ENCODE measurements at places on chromosomes 6 and 20.

GRCh38 chr6:149347067-149347466 is 29.6 kb downstream of the TAB2 start:
- no peak for DNase-seq

- no peak for DNase-seq
Observed at GRCh38 chr20:62537649-62538292, 62.0 kb upstream of the GATA5 start.

DNA sequence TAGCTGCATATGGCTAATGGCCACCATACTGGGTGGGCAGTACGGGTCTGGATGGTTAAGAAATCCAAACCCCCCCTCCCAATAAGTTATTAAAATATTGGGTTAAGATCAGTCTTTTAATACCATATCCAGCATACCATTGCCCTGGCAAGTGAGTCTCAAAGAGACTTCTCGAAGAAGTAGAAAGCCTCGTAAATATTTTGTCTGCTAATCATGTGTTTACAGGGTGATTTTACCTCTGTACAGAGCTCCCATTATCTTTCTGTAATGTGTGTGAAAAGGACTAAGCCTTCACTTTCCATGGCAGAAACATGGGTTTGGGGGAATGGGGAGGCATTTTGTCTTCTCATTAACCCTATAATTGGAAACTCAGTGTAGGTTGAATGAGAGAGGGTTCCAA is 174.7 kb upstream of the LAMP5 start:
- DNase-seq: no peak

GRCh38 chr20:39049148-39049547 is 87.0 kb downstream of the DHX35 start:
- no peak for DNase-seq

GRCh38 chr6:20169119-20169557 is 43.1 kb downstream of the MBOAT1 start:
- no peak for DNase-seq

- DNase-seq: no peak
Observed at GRCh38 chr6:3506200-3506599, 49.4 kb upstream of the SLC22A23 start.

DNA sequence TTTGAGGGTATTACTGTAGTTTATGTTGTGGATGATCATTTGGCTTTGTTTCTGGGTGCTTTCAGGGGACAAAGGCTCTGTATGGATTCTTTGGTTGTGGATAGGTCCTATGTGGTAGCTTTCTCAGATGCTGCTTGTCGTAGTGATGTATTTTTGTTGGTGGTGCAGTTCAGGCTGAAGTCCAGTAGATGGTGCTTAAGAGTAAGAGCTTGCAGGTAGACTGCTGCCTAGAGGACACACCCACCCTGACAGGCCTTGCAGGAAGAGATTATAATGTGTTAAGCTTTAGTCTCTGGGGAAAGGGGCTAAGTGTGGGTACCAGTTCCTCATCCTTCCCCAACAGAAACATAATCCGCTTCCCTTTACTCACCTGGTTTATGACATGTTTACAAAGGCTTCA is 62.6 kb upstream of the ADGRB3 start:
- DNase-seq: no peak

GRCh38 chr20:49252556-49253350 is 25.1 kb downstream of the ZNFX1 start:
- DNase-seq: no peak

- no peak for DNase-seq
Observed at GRCh38 chr20:32871627-32872160, 13.0 kb downstream of the EFCAB8 start.

- DNase-seq: peak; percentile 32
Observed at GRCh38 chr20:25057234-25058050, 497 bp downstream of the ACSS1 start.

GRCh38 chr6:75611702-75612375 is 10.2 kb downstream of the SENP6 start:
- no peak for DNase-seq

GRCh38 chr6:53998303-53998702 is 112.9 kb upstream of the MLIP start:
- DNase-seq: no peak

GRCh38 chr20:61821735-61822134 is 243.9 kb downstream of the TAF4 start:
- DNase-seq: no peak

DNA sequence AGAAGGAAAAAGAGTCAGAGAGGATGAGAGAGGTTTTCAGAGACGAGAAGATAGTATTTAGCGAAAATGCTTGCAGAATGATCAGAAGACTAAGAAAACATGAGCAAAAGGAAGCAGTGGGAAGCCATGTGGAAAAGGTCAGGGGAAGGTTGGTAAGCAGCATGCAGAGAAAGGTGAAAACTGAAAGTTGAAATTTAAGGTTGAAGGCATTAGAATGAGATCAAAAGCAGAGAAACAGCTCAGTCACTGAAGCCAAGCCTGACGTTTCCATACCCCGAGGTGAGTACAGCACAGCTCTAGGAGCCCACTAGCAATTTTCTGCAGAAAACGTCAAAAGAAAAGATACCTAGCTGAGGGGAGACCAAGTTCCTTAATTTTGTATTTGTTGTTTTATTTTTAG is 19.1 kb upstream of the TFB1M start:
- no peak for DNase-seq

DNA sequence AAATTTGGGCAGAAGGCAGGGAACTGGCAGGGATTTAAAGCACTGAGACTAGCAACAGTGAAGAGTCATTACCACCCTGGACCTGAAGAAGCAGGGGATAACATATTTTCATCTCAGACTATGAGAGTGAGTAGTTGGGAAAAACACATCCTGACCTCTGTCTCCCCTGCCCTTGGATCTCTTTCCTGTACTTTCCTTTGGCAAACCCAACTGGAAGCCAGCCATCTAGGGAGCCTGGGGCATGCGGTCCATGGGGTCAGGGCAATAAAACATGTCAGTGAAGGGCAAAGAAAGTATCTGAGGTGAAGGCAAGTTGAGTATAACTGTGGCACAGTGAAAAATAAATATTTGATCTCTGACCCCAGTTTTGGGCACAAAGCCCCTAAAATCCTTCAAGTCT is 698.2 kb downstream of the DOK5 start:
- DNase-seq: no peak

DNA sequence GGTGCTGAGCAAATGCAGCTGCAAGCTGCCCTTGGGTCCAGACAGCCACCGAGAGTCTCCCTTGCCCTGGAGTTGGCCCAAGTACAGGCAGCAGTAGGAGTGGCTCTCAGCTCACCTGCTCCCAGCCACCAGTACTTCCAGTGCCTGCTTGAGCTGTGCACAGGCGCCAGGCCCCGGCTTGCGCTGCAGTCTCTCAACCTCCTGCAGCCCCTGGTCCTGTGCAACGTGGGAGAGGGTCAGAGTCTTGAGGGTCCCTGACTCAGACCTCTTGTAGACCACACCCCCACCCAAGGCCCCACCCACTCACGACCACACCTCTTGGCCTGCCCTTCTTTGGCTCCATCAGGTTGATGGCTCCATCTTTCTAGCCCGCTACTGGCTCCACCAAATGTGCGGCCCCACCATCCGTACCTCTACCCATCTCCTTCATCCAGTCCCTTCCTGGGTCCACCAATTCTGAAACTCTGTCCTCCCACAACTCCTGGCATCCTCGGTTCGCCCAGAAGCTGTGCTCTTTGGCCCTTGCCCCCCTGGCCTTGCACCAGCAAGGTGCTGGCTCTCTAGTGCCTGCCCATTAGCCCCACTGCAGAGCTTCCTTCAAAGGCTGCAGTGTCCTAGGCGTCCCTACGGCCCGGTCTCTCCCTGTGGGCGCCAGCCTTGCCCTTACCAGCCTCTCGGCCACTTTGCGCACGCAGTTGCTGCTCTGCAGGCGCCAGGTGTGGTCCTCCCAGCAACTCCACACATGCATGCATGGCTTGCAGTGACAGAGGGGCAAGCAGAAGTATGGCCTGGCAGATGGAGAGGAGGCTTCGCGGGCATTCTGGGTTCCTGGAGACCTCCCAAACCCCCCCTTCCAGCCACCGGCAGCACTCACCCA is 16.5 kb upstream of the SPAG4 start:
- no peak for DNase-seq

GRCh38 chr6:36618366-36619355 is 24.5 kb downstream of the SRSF3 start:
- no peak for DNase-seq

- no peak for DNase-seq
Observed at GRCh38 chr6:67450641-67451040, 1184.4 kb upstream of the ADGRB3 start.

DNA sequence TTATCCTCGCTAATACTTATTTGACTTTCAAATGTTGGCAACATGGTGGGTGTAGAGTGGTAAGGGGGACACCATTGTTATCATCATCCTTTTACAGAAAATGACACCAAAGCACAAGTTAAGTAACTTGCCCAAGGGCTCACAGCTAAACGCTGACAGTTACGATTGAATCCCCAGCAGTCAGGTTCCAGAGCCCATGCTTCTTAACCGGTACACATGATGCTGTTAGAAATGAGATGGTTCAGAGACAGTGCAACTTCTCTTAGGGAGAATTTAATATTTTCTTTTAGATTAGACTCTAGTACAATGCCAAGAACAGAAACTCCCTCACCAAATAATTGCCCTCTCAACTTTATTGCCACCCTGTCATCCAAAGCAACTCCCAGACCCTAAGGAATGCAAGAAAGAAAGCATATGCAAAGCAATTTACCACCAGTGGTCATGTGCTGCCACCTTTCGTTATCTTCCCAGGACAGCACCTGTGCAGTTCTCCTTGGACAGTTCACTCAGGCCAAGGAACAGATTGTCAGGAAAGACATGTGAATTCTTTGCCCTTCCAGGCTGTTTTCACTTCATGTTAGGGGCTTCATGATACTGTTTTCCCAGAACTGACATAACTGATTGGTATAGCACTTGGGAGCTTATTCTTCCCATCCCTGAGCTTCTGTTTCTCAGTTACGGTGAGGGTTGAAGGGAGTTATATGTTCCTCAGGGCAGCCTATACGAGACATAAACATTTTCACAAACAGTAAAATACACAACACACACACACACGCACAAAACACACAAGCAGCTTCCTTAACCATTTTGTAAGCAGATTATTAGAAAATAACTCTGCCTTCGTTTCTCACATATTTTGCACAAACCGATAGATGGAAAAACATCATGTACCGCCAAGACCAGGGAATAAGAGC is 5.1 kb downstream of the HLA-DMA start:
- DNase-seq: no peak

- no peak for DNase-seq
Observed at GRCh38 chr20:38272961-38273360, 12.4 kb upstream of the KIAA1755 start.

GRCh38 chr6:140070846-140071473 is 696.5 kb upstream of the CITED2 start:
- no peak for DNase-seq

DNA sequence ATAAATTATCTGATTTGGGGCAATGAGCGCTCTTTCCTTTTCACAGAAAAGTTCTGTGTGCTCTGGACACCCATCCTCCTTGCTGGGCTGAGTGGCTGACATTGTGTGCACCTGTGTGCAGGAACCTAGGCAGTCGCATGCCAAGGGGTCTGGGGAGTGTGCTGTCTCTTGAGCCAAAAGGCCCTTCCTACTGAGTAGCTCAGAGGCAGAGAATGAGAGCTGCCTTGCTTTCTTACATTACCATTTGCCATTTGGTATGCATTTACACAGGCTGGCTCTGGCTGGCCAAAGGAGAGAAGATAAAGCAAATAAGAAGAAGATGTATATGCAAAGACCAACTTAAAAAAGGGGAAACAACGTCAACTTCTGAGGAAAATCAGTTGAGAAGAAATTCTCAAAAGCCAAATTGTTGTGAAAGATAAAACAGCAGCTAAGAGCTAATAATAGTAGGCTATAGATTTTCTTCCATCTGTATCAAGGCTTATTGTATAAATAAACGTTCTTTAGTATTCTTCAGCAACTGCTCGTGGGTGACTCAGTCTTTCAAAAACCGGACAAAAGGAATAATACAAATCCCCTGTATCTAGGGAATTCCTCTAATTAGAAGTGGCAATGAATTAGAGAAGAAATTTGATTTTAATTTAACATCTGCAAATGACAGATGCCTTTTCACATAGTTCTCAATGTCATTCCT is 121.9 kb downstream of the INSM1 start:
- no peak for DNase-seq

- DNase-seq: no peak
Observed at GRCh38 chr20:61861054-61861841, 204.4 kb downstream of the TAF4 start.

- DNase-seq: no peak
Observed at GRCh38 chr20:37630166-37630565, 63.7 kb upstream of the CTNNBL1 start.

GRCh38 chr6:154592199-154592860 is 81.8 kb upstream of the CNKSR3 start:
- no peak for DNase-seq
